ENCODE measurements at places on chromosomes 12 and 14.

- DNase-seq, result no peak
Observed at GRCh38 chr12:51000245-51000644, 25.9 kb downstream of the SLC11A2 start.

DNA sequence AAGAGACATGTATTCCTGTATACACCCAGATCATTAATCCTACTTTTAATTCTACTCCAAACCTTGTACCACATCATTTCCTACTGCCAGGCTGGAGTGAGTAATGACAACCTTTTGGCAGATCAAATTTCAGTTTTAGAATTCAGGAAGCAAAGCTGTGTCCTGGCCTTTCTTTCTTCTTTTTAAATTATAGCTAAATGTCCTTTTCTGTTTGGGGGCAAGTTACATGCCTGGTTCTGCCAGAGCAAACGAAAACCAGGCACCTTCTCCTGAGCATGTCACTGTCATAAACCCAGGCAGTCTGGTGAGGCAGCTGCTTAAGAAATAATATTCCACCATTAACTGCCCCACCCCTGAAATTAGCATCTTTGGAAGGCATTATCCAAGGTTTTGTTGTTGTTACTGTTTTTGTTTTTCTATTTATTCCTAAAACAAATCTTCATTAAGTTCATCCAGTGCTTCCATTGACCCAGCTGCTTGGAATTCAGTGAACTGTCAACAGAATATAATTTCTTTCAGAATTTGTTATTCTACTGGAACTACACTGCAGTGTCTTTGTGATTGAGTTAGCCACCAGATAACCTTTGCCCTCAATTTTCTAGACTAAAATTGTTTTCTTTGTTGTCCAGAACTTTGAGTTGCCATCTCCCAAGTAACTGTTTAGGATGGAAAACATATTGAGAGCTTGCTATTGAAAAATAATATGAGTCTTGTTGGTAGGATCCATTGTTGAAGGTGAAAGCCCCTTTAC, 33.2 kb downstream of the SAMD4A start:
- no peak for DNase-seq

DNA sequence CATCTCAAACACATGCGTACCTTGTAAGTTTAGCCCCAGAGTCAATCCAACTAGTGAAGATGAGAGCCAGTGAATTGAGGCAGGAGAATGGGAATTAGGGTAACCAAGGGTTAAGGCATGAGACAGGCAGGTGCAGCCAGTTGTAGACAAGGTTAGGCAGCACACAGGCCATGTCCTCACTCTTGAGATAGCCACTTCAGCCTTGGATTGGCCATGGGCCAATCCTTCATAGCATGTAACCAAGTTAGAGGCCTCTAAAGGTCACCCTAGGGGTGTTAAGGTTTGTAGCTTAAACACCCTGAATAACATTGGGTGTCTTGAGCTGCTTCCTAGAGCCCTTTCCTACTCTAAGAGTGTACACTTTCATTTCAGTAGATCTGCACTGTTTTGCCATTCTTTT, 208.2 kb upstream of the RBM19 start:
- DNase-seq, result no peak

GRCh38 chr12:105865886-105866285, 272.9 kb downstream of the NUAK1 start:
- no peak for DNase-seq

- DNase-seq, result no peak
Observed at GRCh38 chr14:20578325-20578724, 9.5 kb downstream of the RNASE11 start.

GRCh38 chr14:78345131-78345744, 175.1 kb downstream of the NRXN3 start:
- DNase-seq, result no peak

- DNase-seq, result no peak
Observed at GRCh38 chr12:39574785-39575497, 44.7 kb downstream of the ABCD2 start.

GRCh38 chr14:50666772-50667683, 1.1 kb downstream of the SAV1 start:
- no peak for DNase-seq

- DNase-seq, result no peak
Observed at GRCh38 chr14:65867333-65867732, 454.8 kb downstream of the FUT8 start.

- no peak for DNase-seq
Observed at GRCh38 chr12:129779033-129779432, 124.8 kb downstream of the TMEM132D start.

All from NCI-H2081 treated with DMSO at 0.1 percent for 48 hours (cell line).